A549 treated with dexamethasone at 1 μM for 4 hours (cell line): ENCODE measurements at places on chromosomes 3 and 15. TPM values are rescaled to one million over a fixed set of nuclear protein-coding genes. Genes with fewer than 3 reads are reported as not detected.

RHCG gene
- 37.0 to 51.0 TPM (median 39.6 TPM) in 5 replicates for total RNA-seq

PLIN1 gene
- total RNA-seq = 0.06 to 0.09 TPM (median 0.08 TPM) in 5 replicates

WNT5A gene
- total RNA-seq = 0.59 to 1.4 TPM (median 0.95 TPM) in 5 replicates

HESX1 gene
- total RNA-seq = 0.13 to 0.62 TPM (median 0.19 TPM) in 4 of 5 replicates, not detected in the other

SLC7A14 gene
- not detected in 5 replicates for total RNA-seq

ADAMTS7 gene
- total RNA-seq = 4.5 to 10.6 TPM (median 8.4 TPM) in 5 replicates

CDC25A gene
- 8.2 to 10.2 TPM (median 9.2 TPM) in 5 replicates for total RNA-seq

MAGEL2 gene
- total RNA-seq = not detected in 5 replicates

CAMKV gene
- 0.15 to 0.32 TPM (median 0.21 TPM) in 5 replicates for total RNA-seq

A4GNT gene
- total RNA-seq = not detected in 5 replicates

CPOX gene
- total RNA-seq = 16.6 to 20.7 TPM (median 19.9 TPM) in 5 replicates

MB21D2 gene
- 4.9 to 6.0 TPM (median 5.4 TPM) in 5 replicates for total RNA-seq

GRAMD1C gene
- 0.52 to 1.8 TPM (median 0.72 TPM) in 5 replicates for total RNA-seq

HTR3E gene
- not detected in 5 replicates for total RNA-seq

GMPPB gene
- total RNA-seq = 12.4 to 19.0 TPM (median 17.7 TPM) in 5 replicates

VWA5B2 gene
- total RNA-seq = 0.20 to 0.50 TPM (median 0.39 TPM) in 5 replicates

GPR87 gene
- total RNA-seq = 2.1 to 2.9 TPM (median 2.4 TPM) in 5 replicates

GNB4 gene
- total RNA-seq = 12.0 to 22.0 TPM (median 19.4 TPM) in 5 replicates

TEX55 gene
- total RNA-seq = not detected in 5 replicates

MRAS gene
- 7.8 to 11.0 TPM (median 9.5 TPM) in 5 replicates for total RNA-seq

ROPN1 gene
- total RNA-seq = not detected in 5 replicates

SEMA7A gene
- total RNA-seq = 0.98 to 1.3 TPM (median 1.1 TPM) in 5 replicates

RBP2 gene
- total RNA-seq = not detected in 5 replicates

RLBP1 gene
- not detected in 5 replicates for total RNA-seq

CCDC71 gene
- total RNA-seq = 11.1 to 15.1 TPM (median 13.7 TPM) in 5 replicates

SLC6A1 gene
- total RNA-seq = 0.07 TPM in 1 of 5 replicates, not detected in the others

PLS1 gene
- total RNA-seq = 9.6 to 12.7 TPM (median 10.8 TPM) in 5 replicates

IGSF11 gene
- total RNA-seq = 3.6 to 5.4 TPM (median 5.1 TPM) in 5 replicates

IQCF5 gene
- total RNA-seq = not detected in 5 replicates

RFX7 gene
- 7.9 to 19.4 TPM (median 17.0 TPM) in 5 replicates for total RNA-seq

LINS1 gene
- 9.2 to 13.0 TPM (median 10.8 TPM) in 5 replicates for total RNA-seq

FAM81A gene
- total RNA-seq = 9.7 to 14.8 TPM (median 13.1 TPM) in 5 replicates

PRSS50 gene
- total RNA-seq = not detected in 5 replicates

TNFAIP8L3 gene
- total RNA-seq = 34.7 to 45.3 TPM (median 41.9 TPM) in 5 replicates

OR4F15 gene
- not detected in 5 replicates for total RNA-seq

MCF2L2 gene
- 0.19 to 0.69 TPM (median 0.26 TPM) in 5 replicates for total RNA-seq

C3orf22 gene
- not detected in 5 replicates for total RNA-seq

SNAP23 gene
- total RNA-seq = 15.2 to 40.0 TPM (median 19.0 TPM) in 5 replicates

EPHA3 gene
- total RNA-seq = not detected in 5 replicates

PRR20G gene
- total RNA-seq = 1.8 to 2.6 TPM (median 2.0 TPM) in 5 replicates

CISH gene
- total RNA-seq = 0.53 to 0.76 TPM (median 0.61 TPM) in 5 replicates

ZKSCAN7 gene
- total RNA-seq = not detected in 5 replicates

DNAH12 gene
- 0.01 to 0.18 TPM (median 0.07 TPM) in 5 replicates for total RNA-seq

GLDN gene
- total RNA-seq = 0.01 to 0.09 TPM (median 0.04 TPM) in 4 of 5 replicates, not detected in the other

ARL13B gene
- total RNA-seq = 11.7 to 15.2 TPM (median 13.1 TPM) in 5 replicates

FSTL1 gene
- 44.5 to 74.3 TPM (median 60.0 TPM) in 5 replicates for total RNA-seq

ARPIN gene
- total RNA-seq = 10.3 to 14.4 TPM (median 13.8 TPM) in 5 replicates
